ENCODE measurements at places on chromosomes 7 and 10. TPM values are rescaled to one million over a fixed set of nuclear protein-coding genes. Genes with fewer than 3 reads are reported as not detected.

- DNase-seq: no peak
Observed at GRCh38 chr7:16982640-16983350, 101.0 kb upstream of the AGR3 start.

GRCh38 chr7:26593393-26593792 is 271.0 kb downstream of the SKAP2 start:
- DNase-seq: no peak

Gene CHST15
- total RNA-seq: 30.3 TPM

Gene IFIT1B
- total RNA-seq: not detected

Gene TRIM50
- total RNA-seq: 0.38 TPM

Gene OR6V1
- total RNA-seq: not detected

Gene IGFBP1
- not detected for total RNA-seq

DNA sequence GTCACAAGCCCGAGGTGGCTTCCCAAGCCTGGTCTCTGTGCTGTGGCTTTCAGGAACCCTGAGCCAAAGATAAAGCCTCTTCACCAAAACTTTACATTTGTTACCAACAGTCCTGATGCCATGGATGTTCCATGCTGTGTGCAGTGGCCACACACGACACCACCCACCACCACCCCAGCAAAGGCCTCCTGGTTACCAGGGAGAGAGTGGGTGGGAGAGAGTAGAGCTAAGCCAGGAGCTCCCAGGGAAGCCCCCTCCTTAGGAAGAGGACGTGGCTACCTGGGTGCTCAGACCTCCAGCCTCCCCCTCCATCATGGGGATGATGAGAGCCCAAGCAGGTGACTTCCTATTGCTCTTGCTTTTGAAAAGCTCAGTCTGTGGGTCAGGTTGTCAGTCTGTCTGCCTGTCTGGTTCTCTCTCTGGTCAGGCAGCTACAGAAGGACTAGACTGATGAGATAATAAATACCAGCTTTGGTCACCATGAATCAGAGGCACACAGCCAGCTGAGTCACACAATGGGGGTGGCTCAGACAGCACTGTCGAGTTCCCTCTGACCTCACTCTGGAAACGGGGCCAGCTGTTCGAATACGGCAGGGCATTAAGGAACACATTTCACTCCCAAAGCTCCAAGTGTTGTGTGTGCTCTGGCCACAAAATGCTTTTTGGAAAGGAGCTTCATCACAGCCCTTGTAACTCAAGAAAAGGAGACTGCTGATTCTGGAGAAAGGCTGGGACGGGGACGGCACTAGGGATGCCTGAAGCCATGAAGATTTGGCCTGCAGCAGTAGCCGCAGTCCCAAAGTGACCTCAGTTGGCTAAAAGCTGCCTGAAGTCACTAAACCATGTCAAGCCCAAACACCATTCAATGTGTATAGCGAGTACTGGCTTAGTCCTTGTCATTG is 166.0 kb downstream of the FANK1 start:
- peak; percentile 60 for DNase-seq

GRCh38 chr7:147659036-147659995 is 931.2 kb upstream of the C7orf33 start:
- no peak for DNase-seq

DNA sequence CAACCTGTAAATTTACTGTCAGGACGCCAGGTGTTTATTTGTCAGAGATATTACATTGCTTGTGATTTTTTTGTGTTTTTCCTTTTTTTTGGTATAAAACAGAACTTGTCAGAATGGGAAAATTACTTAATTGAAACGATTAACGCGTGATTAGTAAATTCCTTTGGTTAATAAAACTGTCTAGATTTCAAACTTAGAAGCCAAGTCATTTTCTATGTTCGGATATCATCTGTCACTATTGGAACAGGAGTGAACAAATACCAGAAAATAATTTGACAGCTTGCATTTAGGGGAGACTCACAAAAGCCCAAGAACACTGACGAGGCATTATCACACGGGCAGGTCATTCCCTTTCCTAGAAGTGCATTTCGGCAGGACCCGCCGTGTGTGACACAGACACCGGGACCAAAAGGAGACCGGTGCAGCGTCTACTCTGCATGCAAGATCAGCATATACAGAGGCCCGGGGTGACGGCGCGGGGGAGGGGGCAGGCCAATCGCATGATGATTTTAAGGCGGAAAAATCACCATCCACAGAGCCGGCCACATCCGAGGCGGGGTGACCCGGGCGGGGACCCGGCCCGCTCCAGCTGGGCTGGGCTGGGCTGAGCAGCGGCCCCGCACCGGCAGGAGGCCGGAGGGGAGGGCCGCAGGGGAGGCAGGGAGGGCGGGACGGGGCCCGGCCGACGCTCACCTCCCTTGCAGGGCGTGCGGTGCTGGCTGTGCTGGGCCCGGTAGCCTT is 841 bp downstream of the GLUD1 start:
- DNase-seq: peak; percentile 51

GRCh38 chr7:107180378-107180777 is 11.6 kb downstream of the HBP1 start:
- DNase-seq: no peak

DNA sequence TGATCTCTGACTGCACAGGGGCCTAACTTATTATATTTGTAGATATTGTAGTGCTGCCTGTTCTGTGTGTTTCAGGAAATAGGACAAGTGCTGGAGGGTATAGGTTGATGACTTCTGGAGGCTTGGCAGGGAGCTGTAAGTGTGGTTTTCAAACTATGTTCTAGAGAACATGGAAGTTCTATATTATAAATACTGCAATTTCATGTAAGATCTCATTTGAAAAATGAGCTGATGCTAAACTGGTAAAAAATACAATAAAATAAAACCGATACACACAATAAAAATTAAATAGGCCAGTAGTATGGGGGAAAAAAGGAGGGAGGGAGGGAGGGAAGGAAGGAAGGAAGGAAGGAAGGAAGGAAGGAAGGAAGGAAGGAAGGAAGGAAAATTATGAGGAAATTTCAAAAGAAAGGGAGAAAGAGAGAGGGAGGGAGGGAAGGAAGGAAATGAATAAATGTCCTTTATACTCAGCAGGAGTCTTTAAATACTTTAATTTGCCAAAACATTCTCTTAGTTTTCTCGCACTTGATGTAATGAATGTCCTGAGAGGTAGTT is 181.3 kb downstream of the KIAA1217 start:
- DNase-seq: no peak

- no peak for DNase-seq
Observed at GRCh38 chr10:88848499-88848898, 3.1 kb downstream of the ANKRD22 start.

DNA sequence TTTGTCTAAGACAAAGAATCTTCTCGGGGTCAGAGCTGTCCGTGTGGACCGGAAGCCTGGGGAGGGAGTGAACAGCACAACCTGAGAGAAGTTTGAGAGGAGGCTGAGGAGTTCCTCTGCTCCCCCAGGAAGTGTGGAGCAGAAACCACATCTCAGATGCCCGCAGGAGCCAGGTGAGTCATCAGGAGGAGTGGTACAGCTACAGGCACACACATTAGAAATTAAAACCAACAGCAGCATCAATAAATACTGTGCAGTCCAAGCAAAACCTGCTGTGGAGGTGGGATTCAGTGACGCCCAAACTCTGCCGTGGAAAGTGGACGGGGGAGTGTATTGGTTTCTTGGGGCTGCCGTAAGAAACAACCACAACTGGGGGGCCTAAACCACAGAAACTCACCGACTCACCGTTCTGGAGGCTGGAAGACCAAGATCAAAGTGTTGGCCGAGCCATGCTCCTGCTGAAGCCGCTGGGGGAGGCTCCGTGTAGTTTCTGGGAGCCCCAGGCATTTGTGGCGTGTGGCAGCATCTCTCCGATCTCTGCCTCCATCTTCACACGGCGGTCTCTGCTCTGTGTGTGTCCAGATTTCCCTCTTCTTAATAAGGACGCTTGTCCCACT is 31.2 kb upstream of the GARS1 start:
- no peak for DNase-seq

DNA sequence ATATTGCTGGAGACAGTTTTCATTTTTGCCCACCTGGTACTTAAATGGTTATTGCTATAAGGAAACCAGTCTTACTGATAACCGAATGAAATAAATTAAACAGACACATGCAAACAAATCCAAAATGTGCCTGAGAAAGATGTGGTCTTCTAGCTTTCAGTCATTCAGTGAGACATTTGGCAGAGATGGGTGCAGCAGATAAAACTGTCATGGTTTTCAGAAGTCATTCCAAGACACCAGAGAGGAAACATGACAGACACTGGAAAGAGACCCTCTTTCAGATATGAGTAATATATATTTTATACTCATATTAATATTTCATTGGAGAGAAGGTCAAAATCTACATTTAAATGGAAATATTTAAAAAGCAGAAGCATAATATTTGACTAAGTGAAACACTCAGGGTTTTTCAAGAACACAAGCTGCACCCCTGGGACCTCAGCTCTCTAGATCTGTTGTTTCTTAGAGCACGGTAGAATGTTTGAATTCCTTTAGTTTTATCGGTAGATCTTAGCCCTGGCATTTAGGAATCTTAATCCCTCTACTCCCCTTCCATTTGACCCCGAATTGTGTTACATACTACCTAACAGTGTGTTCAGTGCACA is 246.1 kb downstream of the AUTS2 start:
- DNase-seq: no peak

DNA sequence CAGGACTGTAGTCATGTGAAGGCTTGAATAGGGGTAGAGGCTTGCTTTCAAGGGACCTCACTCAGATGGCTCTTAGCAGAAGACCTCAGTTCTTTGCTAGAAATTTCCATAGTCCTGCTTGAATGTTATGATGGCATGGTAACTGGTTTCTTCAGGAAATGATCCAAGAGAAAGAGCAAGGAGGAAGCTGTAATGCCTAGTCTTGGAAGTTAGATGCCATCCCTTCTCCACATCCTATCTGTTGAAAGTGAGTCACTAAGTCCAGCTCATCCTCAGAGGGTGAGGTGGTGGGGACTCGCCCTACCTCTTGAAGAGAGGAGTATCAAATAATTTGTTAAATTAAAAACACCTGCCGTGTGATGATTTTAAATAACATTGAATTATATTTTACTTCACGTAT is 4.6 kb downstream of the MGAM start:
- no peak for DNase-seq

DNA sequence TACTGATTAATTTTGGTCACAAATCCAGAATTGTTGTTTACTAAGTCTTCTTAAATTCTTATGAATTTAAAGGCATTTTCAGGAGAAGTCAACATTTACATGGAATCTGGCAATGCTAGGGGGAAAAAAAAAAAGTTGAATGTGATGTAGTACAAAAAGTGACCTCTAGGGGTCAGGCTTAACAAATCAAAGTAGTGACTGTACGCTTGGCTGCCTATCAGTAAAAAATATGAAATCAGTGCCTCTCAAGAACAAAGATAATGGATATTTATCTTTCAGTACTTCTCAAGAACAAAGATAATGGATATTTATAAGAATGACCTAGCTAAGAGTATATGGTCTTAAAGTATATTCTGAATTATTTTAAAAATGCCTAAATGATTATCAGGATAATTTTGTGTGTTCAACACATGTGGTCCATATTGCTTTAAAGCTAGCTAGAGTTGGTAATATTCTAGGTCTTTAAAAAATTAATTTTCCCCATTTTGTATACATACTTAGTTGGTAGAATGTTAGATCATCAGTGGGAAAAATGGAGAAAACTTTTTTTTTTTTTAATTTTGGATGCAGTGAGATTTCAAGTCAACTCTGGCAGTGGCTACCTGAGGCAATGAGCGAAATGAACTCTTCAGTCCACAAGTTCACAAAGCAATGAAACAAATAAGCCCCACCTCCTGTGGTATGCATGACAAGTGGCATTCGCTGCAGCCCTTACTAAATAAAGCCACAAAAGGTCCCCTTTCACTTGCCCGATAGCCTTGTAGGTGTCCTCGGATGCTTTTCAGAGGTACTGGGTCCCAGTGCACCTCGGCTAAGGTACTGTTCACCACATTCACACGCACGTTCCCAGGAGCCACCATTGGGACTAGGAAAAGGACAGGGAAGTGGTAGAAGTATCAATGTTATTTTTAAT is 51.2 kb upstream of the LAMB4 start:
- no peak for DNase-seq

- no peak for DNase-seq
Observed at GRCh38 chr7:17530244-17530643, 231.8 kb downstream of the AHR start.

- no peak for DNase-seq
Observed at GRCh38 chr7:74575811-74576210, 81.7 kb upstream of the GTF2I start.

- no peak for DNase-seq
Observed at GRCh38 chr7:85154282-85154937, 32.4 kb downstream of the SEMA3D start.

- no peak for DNase-seq
Observed at GRCh38 chr7:94041529-94041928, 37.4 kb upstream of the BET1 start.

GRCh38 chr10:114749510-114749909 is 72.1 kb upstream of the FHIP2A start:
- peak; percentile 56 for DNase-seq

DNA sequence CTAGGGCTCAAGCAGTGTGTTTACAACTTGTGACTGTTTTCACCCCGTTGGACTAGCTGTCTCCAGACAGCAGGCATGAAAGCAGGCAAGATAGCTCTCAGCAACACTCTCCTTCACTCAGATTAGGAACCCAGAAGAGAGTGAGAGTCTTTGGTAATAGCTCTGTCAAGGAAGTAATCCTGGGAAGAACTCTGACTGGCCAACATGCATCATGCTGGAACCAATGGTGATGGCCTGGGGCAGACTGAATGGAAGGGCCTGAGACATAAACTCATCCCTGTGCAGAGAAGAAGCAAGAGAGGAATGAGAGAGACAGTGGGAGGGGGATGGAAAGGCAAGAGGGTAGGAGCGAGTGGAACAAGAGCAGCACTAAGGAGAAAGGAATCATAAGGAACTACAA is 48.9 kb downstream of the AKR1D1 start:
- no peak for DNase-seq

Measured in left lung (tissue), 14 donors.